ENCODE measurements at places on chromosomes 3 and 15.
A peak's percentile ranks its signal among the peaks of the same experiment; 100 is the strongest.

DNA sequence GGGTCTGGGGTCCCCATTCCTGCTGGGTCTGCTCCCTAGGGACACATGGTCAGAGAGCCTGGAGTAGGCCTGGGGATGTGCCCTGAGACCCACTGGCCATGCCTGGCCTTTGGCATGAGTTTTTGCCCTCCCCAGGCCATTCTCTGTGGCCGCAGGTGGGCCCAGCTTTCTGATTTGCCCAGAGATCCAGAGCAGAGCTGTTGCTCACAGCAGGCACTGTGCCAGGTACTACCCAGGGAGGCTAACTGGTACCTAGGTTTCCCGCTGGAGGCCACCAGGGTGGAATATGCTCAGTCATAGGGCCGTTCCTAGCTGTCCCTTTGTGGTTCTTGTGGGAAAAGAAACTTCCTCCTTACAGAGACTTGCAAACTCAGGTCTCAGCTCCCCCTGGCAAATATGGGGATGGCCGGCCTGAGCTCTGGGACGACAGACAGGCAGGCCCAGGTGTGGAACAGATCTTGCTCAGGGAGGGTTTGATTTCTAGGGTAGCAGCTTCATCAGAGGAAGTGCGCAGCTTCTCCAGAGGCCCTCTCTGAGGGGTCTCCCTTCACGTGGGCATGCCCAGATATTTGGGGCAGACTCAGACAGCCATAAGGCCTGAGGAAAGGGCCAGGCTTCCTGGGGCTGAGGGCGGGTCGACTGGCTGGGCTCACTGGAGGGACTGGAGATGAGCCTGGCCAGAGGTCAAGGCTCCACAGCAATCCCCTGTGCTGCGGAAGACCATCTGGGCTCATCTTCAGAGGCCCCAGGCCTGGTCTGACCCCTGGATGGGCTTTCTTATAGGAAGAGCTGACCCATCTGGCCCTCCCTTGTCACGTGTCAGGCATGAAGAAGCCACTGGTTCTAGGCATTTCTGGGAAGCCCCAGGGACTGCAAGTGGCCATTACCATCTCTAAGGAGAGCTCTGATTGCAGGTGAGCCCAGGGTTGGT lies 28.0 kb downstream of the ACAA1 start:
- no peak for DNase-seq

DNA sequence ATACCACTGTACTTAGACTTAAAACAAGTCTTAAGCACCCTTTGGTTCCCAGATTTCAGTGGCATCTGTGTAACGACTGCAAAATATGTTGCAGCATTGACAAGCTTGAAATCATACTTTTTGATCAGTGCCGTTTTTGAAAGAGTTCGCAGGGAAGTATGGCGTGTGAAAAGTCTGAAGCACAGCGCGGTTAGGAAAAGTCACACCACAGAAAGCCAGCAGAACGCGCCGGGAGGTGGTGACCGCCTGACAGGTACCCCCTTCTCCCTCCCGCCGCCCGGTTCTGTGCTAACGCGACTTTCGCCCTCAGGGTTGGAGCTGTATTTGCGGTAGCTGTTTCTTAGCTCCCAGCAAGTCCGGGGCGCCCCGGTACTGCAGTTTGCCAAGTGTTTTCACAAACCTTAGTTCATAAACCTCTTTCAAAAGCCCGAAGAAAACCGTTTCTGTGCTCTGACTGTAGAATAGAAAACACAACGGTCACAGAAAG lies 481 bp upstream of the CRYBG3 start:
- DNase-seq = no peak

DNA sequence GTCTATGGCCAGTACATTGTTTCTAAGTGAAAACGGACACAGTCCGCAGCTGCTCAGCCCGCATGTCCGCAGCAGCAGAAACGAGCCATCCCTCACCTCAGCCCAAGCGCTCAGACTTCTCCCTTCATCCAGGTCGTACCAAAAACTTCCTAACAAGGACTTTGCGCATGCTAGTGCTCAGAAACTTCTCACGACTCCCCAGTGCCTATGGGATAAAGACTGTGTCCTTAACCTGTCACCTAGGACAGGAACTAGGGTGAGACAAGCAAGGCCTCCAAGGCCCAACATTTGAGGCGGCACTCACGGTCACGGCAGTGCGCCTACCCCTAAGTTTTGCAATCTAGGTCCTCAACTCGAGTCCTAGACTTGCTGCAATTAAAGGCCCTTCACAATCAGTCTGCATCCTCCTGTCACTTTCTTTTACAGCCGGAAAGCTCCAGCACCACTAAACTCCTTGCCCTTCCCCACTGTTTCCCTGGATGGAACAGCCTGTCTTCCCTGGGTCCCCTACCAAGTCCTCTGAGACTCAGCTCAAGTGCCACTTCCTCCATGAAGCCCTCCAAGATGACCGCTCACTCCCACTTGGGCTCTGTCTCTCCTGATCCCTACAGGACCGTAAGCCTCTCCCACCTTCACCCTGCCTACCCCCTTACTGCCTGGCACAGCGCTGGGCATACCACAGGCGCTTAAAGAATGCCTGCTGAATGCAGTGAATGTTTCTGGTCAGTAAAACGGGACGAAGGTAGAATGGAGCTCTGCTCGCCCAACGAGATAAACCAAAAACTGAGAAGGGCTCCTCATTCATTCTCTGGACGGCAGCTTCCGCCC lies 1.2 kb downstream of the CLN6 start:
- DNase-seq = no peak

- no peak for DNase-seq
Measured at GRCh38 chr3:63295806-63296205, 17.7 kb downstream of the SYNPR start.

- DNase-seq = peak; percentile 20
Measured at GRCh38 chr3:59566481-59566975, 516.7 kb upstream of the CFAP20DC start.

GRCh38 chr3:177262396-177262795 lies 65.1 kb upstream of the TBL1XR1 start:
- DNase-seq = no peak

GRCh38 chr3:156601497-156601896 lies 46.6 kb upstream of the SSR3 start:
- DNase-seq = no peak

GRCh38 chr3:149021830-149022229 lies 30.5 kb downstream of the GYG1 start:
- no peak for DNase-seq
